Stimulated activated CD8-positive, alpha-beta memory T cell treated with anti-CD3 and anti-CD28 coated beads, Interleukin-7, amount 100 ng/mL, for 4 hours (primary cell): ENCODE measurements at places on chromosomes 1 and 21.

GRCh38 chr1:33004613-33005012 is 32.1 kb downstream of the AK2 start:
- DNase-seq, result no peak

DNA sequence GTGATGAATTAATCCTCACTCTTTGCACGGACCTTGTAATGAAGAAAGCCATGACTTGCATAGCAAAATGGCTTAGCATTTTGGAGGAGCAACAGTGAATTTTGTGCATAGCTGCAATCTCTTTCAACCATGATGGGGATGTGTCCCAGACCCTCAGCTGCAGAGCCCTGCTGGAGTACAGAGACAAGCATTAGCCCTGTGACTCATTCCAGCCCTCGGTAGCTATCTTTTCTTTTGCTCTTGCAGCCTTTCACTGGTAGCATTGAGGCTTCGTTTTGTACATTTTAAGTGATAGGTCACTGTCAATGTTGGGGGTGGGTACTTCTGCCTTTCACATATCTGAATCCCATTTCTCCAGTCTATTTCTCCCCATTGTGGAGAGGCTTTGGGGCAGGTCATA is 58.4 kb downstream of the SLC35F3 start:
- no peak for DNase-seq

DNA sequence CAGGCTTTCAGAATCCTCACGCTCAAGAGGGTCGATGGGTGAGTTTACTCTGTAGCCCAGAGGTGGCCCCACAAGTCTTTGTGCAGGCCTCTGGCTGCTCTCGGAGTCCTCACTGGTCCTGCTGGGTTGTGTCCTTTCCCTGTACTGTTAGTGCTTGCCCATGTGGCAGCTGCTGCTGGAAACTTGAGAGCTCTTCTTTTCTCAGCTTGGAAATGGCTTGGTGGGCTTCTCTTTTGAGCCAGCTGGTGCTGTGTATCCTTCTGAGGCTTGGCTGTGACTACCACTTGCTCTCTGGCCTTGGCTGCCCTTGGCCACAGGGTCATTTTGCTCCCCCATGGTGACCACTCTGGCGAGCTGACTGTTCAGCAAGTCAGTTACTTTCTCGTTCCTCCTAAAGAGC is 82.2 kb upstream of the LMO4 start:
- no peak for DNase-seq

GRCh38 chr1:77781683-77782082 is 2.2 kb downstream of the MIGA1 start:
- DNase-seq, result no peak

- no peak for DNase-seq
These were observed 320.1 kb downstream of the TGFB2 start for GRCh38 chr1:218665221-218665620.

- DNase-seq, result no peak
These were observed 32.2 kb downstream of the POFUT2 start for GRCh38 chr21:45255381-45256020.

DNA sequence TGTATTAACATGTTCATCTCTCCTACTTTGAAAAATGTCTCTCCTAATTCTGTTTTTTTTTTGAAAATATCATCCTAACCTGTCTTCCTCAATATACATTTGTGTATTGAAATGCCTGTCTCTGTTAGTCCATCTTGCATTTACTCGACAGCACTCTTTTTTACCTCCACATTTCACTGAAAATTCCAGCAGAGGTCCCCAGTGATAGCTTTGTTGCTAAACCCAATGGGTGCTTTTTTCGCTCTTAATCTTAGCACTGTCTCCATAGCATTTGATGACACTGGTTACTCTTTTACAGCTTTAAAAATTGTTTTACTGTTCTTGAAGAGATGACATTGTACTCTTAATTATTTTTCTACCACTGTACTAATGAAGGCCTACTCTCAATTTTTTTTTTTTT is 10.8 kb downstream of the OSBPL9 start:
- DNase-seq, result no peak

DNA sequence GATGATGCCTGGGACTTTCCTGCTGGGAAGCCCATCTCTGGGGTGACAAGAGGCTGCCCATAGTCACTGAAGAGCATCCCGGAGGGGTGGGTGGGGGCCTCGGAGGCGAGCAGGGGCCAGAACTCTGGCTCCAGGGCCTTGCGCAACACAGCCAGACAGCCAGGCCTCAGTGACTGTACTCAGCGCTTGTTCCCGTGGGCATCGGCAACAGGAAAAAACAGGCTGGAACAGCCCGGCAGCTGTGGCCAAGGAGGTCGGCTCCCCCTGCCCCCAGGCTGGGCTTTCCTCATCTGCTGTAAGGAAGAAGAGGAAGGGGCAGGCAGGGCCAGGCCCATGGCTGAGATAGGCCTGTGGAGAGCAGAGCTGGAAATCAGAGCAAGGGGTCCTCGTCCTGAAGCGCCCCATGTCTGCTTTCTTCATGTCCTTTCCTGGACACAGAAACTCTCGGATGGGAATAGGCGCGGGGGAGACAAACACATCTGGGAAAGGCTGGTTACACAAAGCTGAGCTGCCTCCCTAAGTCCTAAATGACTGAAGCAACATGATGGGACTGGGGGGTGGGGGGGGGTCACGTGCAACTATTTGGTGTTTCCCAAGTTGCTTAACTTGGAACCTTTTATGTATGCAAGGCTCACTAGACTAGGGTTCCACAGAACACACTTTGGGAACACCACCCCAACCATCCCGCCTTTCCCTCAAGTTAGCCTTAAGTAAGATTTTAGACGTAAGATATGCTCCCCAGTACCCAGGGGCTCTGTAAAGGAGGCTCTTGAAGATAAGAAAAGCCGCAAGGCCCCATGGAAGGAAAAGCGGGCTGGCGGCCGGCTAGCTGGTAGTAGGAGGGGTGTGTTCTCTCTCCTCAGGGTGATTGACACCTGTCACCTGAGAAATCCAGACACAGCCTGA is 30.7 kb downstream of the HSPG2 start:
- DNase-seq, result no peak

DNA sequence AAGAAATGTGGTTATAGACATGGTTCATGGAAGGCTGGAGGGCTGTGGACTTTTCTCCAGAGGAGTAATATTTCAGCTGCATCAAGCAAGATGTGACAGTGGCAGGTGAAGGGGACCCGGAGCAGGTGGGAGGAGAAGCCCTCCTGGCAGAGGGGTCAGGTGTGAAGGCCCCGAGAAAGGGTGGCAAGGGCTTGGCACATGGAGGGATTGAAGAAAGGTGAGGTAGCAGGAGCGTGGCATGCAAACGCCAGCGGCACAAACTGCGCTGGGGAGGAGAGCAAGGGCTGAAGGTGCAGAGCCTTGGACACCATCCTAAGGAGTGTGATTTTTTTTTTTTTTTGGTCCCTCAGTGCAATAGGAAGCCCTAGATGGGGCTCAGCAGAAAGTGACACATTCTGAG is 244.6 kb downstream of the TOMM20 start:
- DNase-seq, result no peak

DNA sequence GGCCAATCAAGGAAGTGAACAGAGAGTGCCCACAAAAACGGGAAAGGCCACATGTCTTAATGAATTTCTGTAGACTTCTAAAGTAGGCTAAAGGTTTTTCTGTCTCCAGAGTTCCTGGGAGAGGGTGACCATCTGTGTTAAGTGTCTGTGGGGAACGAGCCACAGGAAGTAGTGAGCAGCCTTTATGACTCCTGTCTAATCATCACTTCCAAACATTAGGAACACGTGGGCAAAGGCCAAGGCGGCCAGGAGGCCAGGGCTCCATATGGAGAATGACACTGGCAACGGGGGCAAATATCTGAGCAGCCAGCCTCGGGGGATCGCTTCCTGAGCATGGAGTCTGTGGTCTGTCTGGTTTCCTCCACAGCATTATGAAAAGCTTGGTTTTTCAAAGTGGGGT is 7.1 kb downstream of the FAM89A start:
- DNase-seq, result no peak

- DNase-seq, result no peak
These were observed 86.5 kb upstream of the RGS1 start for GRCh38 chr1:192489047-192489446.

DNA sequence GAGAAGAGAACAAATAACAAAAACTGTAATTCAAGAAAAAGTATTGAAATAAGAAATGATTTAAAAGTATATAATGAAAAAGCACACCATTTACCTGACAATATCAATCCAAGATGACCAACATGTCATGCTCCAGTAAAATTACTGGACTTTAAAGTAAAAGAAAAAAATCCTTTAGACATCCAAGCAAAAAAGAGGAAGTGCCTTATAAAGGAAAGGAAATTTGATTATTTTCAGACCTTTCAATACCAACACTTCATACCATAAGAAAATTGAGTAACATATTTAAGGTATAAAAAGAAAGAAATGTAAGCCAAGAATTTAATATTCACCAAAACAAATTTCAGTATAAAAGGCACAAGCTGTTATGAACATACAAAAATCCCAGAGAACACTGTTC is 46.2 kb upstream of the SSX2IP start:
- no peak for DNase-seq

- no peak for DNase-seq
These were observed 6.4 kb downstream of the TMPRSS3 start for GRCh38 chr21:42389449-42389835.

- no peak for DNase-seq
These were observed 152.6 kb downstream of the ZNF281 start for GRCh38 chr1:200257235-200257634.

GRCh38 chr1:61132645-61133334 is 50.4 kb downstream of the NFIA start:
- no peak for DNase-seq

DNA sequence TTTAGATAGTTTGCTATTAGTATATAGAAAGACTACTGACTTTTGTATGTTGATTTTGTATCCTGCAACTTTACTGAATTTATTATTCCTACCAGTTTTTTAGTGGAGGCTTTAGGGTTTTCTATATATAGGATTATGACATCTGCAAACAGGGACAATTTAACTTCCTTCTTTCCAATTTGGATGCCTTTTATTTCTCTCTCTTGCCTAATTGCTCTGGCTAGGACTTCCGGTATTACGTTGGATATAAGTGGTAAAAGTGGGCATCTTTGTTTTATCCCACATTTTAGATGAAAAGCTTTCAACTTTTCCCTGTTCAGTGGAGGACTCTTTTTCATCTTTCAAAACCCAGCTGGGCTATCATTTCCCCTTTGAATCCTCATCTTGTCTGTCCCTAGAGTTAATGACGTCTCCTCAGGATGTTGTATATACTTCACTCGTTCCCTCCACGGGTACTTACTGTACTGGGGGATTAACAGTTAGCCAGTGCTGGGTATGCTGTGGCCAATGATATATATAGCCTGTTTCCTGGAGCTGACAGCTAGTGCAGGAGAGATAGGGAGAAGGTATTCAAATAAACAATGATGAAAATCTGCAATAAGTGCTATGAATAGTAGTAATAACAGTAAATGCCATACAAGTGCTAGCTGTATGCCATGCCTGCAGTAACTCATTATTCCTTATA is 9.8 kb downstream of the ACOT11 start:
- no peak for DNase-seq

DNA sequence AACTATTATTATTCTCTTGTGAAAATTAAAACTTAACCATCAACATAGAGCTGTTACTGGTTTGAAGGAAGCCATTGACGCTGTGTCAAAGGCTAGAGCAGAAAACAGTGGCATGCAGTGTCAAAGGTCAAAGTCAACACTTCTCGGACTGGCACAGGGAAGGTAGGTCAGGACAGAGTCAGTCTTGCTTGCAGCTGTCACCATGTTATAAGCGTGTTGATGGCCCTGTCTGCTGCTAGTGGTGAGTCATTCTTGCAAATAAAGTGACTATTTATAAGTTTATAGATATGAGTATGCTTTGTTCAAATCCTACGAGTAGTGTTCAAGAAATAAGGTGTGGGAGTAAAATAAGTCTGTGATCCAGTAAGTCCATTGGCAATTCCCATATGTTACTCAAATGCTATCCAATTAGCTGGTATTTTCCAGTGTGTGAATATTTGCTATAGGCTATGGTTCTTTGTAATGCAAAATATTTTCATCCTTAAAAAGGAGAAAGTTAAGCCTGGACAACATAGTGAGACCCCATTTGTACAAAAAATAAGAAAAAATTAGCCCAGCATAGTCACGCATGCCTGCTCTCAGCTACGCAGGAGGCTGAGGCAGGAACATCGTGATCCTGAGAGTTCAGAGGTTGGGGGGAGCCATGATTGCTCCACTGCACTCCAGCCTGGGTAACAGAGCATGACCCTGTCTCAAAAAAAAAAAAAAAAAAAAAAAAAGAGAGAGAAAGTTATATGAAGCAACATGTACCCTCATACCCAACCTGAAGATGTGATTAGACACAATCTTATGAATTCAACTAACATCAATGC is 26.3 kb upstream of the TINAGL1 start:
- no peak for DNase-seq

- DNase-seq, result no peak
These were observed 1.3 kb downstream of the IGSF9 start for GRCh38 chr1:159943908-159944622.

- no peak for DNase-seq
These were observed 40.1 kb downstream of the IGFN1 start for GRCh38 chr1:201230676-201231075.

DNA sequence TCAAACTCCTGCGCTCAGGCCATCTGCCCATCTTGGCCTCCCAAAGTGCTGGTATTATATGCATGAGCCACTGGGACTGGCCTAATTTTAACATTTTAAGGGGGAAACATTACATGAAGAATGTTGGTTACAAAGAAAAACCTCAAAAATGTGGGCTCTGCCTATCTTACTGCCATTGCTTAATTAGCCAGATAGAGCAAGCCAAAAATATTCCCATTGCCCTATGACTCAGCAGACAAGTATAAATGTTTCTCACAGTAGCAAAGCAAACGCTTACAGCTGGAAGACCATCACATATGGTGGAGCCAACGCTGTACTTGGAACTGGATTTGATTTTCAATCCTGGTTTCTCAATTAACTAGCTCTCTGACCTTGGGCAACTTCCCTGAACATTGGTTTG is 502.0 kb downstream of the SMYD3 start:
- no peak for DNase-seq

- DNase-seq, result no peak
These were observed 64.0 kb upstream of the ZNF281 start for GRCh38 chr1:200473698-200474371.

DNA sequence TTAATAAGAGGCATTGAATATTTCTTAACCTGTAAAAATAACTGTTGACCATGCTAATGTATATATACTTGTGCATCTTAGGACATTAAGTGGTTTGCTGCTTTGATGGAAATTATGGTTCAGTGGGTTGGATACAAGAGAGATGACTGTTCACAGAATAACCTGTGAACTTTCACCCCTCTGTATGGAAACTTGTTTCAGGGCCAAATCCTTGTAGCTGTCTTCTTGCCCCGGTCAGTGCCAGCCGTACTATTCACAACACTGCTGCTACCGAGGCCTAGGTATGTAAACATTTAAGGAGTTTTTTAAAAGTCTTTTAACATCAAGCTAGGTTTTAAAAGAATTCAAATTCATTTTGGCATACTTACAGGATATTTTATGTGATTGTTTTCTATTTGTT is 16.1 kb downstream of the DONSON start:
- no peak for DNase-seq

GRCh38 chr1:231340328-231341013 is 2.4 kb downstream of the SPRTN start:
- no peak for DNase-seq
